Cardiac septum (tissue), 1 donor: ENCODE measurements at places on chromosomes 16 and 17. TPM values are rescaled to one million over a fixed set of nuclear protein-coding genes. Genes with fewer than 3 reads are reported as not detected.

DNA sequence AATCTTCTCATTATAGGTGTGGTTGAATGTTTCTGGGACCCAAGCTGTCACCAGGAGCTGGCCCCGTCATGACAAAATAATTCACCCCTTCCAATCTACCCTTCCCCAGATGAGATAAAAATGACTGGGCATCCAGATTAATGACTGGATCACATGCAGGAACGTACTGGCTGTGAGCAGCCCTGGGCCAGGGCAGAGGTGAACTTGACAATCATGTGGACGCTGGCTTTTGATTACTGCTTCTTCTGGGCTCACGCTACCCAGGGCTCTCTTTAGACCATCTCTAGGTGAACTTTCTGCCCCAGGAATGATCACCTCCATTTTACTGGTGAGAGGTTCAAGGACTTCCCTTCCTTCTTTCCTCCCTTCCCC, 18.3 kb downstream of the CBX4 start:
- DNase-seq = no peak

- DNase-seq = peak; percentile 76
These were observed 38.5 kb downstream of the PIGL start for GRCh38 chr17:16255481-16255921.

Gene SCNN1G
- total RNA-seq = not detected

Gene ADAD2
- 0.24 TPM for total RNA-seq

DNA sequence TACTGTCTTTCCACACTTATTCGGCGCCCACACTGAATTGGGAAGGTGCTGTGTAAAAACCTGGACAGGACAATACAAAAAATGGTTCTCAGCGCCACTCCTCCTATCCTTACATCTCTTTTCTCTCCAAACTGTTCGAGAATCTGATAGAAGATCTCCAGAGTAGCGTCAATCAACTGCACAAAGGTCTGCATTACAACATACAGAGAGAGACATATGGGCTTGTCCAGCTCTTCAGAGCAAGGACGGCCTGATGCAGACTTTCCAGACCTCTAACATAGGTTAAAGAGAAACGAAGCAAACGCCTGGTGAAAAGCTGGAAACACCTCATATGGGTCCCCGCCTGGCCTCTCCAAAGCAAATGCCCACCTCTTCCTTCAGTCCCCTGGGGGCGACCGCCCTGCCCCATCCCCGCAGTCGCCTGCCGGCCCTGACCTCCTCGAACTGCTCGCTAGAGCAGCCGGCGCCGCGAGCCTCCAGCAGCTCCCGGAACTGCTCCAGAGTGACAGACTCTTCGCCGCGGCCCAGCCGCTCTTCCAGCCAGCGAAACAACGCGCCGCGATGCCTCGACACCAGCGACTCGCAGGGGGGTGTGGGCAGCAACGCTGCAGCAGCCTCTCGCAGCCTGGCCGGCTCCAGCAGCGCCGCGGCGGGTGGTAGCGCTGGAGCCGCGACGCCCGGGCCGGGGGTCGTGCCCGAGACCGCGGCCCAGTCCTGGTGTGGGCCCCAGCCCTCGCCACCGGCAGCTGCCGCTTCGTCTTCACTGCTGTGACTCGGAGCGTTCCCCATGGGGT, 526 bp downstream of the ZZEF1 start:
- DNase-seq = no peak

DNA sequence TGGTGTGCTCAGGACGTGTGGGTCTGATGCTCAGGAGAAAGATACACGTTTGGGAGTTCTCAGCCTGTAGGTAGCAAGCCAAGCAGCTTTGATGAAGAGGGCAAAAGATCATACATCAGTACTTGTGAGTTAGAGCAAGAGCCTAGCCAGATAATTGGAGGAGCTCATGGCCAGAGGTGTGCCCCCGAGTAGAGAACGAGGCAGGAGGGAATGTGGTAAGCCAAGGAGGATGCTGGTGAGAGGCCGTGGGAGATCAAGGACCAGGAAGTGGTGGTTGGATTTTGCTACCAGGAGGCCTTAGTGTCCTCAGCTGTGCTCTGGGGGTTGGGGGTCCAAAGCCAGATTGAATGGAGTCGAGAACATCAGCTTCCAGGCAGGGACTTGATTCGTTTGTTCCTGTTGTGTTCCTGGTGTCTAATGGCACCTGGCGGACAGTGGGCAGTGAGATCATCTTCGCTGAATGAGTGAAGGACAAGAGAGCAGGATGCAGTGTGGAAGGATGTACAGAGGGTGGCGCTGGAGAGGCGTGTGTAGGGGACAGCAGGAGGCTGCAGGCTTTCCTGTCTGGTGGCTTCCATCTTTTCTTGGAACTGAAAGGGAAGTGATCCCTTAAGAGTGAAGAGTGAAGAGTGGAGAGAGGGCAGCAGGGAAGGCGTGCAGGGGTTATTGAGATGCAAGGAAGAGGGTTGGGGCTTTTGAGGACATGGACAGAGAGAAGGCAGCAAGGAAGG, 11.6 kb downstream of the FBXL19 start:
- no peak for DNase-seq

- no peak for DNase-seq
These were observed 947.5 kb downstream of the CDH11 start for GRCh38 chr16:64174327-64174726.

Gene ORMDL3
- total RNA-seq = 104 TPM

Gene TOX3
- total RNA-seq = not detected

Gene CDC42EP4
- 41.3 TPM for total RNA-seq

GRCh38 chr16:82031116-82032084, 3.7 kb upstream of the HSD17B2 start:
- DNase-seq = no peak

Gene HBQ1
- total RNA-seq = not detected

DNA sequence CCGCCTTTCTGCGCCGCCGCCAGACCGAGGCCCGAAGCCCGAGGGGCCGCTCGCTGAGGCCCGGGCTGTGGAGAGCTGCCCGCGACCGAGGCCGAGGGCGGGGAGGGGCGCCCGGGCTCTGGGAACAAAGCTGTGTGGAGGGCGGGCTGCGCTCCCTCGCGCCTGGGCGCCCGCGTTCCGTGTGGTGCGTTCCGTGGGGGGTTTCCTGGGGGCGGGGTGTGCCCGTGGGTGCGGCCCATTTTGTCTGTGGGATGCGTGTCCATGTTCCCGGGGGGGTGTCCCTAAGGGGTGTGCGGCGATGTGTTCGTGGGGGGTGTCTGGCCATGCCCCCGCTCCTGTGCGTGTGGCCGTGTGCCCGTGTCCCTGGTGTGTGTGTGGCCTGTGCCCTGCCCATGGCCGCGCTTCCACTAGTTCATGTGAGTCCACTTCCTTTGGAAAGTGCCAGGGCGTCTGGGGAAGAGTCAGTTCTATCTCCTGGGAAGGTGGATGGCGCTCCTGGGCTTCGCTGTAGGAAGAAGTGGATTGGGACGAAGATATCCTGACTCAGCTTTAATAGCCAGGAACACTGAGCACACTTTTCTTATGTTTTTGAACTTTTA, 520 bp downstream of the JPT2 start:
- DNase-seq = no peak

DNA sequence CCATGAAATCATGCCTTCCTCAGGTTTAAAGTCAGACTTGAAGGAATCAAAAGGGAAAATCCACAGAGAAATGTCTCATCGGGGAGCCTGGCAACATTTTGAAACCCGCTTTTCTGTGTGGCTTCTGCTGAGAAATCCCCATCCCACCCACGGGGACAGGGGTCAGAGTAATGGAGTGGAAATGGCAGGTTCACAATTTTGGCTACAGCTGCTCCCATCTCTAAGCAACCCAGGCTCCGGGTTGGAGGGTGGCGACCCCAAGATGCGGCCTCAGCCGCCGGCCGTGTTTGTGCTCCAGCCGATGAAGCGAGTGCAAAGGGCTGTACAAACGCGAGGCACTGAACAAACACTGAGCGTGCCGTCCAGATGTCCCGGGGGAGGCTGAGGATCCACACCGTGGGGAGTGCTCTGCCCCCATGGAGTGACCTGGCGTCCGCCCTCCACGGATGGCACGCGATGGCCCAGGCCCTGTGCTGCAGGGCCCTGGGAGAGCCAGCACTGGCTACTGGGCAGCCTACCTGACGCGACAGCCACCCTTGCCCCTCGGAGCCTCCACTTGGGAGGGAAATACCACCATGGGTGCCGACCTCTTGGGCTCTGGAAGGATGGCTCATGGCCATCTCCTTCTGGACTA, 22.2 kb downstream of the SLC43A2 start:
- DNase-seq = no peak

DNA sequence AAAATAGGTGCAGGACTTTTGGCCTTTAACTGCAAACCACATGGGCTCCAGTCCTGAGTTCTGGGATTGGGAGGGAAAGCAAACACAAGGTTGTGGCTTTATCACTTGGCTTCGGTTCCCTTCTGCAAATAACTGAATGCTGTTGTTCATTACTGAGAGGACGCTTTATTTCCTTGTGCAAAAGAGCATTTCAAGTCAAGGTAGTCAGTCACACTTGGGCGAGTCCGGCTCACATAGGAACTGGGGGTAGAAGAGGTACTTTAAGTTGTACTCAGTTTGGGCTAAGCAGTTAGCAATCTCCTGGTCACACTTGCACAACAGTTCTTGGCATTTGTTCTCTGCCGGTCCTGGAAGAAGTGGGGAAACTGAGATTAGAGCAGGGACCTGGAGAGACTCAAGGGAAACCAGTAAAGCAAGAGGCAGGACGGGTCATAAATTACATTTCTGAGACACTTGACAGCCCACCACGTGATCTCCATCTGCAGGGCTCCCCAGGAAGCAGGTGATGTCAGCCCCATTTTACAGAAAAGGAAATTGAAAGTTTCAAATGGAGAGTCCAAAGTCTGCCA, 21.6 kb downstream of the PLA2G10 start:
- no peak for DNase-seq

DNA sequence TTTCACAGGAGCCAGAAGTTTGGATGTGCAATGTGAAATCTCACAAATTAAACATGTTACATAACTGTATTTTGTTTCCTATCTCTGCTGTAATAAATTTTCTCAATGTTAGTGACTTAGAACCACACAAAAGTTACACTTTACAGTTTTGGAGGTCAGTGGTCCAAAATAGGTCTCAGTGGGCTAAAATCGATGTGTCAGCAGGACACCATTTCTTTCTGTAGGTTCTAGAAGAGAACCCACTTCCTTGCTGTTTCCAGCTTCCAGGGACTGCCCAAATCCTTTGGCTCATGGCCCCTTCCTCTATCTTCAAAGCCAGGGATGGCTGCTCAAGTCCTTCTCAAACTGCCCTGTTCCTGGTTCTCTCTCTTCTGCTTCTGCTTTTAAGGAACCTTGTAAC, 252.7 kb downstream of the WWOX start:
- DNase-seq = no peak

GRCh38 chr17:14488958-14489550, 188.2 kb downstream of the HS3ST3B1 start:
- no peak for DNase-seq

- DNase-seq = no peak
These were observed 294.7 kb upstream of the MAF start for GRCh38 chr16:79895053-79895916.

Gene CLDN9
- total RNA-seq = 2.3 TPM

DNA sequence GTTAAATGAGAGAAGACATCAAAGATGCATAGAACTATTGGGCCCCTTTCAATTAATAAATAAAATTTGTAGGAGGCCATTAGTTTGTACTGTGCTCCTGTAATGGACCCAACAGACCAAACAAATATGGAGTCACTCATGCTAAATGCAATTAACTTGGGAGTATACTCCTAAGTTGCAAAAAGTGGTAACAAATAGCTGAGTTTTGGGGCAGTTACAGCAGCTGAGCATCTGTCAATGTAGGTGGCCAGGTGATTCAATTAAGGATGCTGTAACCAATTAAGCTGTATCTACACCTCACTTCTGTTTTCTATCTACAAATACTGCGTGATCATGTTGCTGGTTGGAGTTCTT, 34.9 kb downstream of the WNT9B start:
- DNase-seq = no peak

- DNase-seq = no peak
These were observed 28.0 kb downstream of the NXPH3 start for GRCh38 chr17:49603720-49604119.
